SJSA1 (cell line): ENCODE measurements at places on chromosomes 16 and 17. TPM values are rescaled to one million over a fixed set of nuclear protein-coding genes. Genes with fewer than 3 reads are reported as not detected.

CDRT15L2 gene
- not detected in 2 replicates for total RNA-seq

DNA sequence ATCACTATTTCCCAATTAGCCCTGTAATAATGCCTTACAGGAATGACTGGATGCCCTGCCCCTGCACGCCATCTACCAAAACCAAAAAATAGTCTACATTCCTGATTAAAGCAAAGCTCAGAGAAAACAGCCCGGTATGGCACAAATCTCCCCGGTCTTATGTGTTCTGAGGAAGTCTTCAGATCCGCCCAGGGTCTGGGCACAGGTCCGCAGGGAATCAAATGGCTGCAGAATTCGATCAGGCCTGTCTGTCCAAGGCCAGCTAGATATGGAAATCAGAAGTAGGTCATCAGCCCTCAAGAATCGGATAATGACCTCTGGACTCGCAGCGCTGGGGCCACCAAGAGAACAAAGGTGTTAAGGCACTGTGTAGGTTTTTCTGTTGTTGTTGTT, 171.0 kb downstream of the ZFHX3 start:
- peak overlapping the region; percentile 95 for H3K27ac ChIP-seq
- no peaks in the 10 kb centered on the region for H3K27me3 ChIP-seq
- no peaks in the 10 kb centered on the region for H3K36me3 ChIP-seq
- peaks cover 31% of the 10 kb centered on the region for H3K4me1 ChIP-seq
- DNase-seq, result no peak

- H3K27me3 ChIP-seq, result no peaks in the 10 kb centered on the region
- no peak for DNase-seq
- no peaks in the 10 kb centered on the region for H3K36me3 ChIP-seq
- H3K4me1 ChIP-seq, result peaks cover 24% of the 10 kb centered on the region
- H3K4me3 ChIP-seq, result no peak overlapping the region
Measured at GRCh38 chr16:53732296-53732929, 28.5 kb downstream of the FTO start.

DNA sequence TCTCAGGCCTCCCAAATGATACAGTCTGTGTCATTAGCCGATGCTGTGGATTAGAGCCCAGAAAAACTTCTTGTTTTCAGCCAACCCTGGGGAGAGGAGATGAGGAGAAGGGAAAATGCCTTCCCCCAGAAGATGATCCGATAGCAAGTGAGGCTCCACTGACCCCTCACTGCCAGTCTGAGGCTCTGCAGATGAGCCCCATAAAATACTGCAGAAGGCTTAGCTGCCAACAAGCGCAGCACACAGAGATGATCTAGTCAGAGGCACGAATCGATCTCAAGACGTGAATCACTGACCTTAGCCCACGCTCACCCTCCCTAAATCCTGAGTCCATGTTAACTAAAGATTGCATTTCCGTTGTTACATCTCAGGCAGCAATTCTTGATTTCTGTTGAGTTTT, 31.5 kb downstream of the SALL1 start:
- H3K36me3 ChIP-seq, result no peaks in the 10 kb centered on the region
- peaks cover 37% of the 10 kb centered on the region for H3K4me1 ChIP-seq
- peak overlapping the region; percentile 59 for H3K27ac ChIP-seq
- no peaks in the 10 kb centered on the region for H3K27me3 ChIP-seq
- H3K4me3 ChIP-seq, result no peak overlapping the region
- no peak for DNase-seq

GRCh38 chr16:11198828-11199227, 57.2 kb downstream of the SOCS1 start:
- no peaks in the 10 kb centered on the region for H3K36me3 ChIP-seq
- no peaks in the 10 kb centered on the region for H3K27me3 ChIP-seq
- H3K27ac ChIP-seq, result no peak overlapping the region
- DNase-seq, result no peak
- H3K4me1 ChIP-seq, result peaks cover 26% of the 10 kb centered on the region
